GM12878 (cell line): ENCODE measurements at places on chromosomes 6 and 20. TPM values are rescaled to one million over a fixed set of nuclear protein-coding genes. Genes with fewer than 3 reads are reported as not detected.

GRCh38 chr6:27312950-27313271 lies 838 bp upstream of the POM121L2 start:
- H3K27me3 ChIP-seq = no peaks in the 10 kb centered on the region; the same call in 1 of the 2 replicates
- H3K4me3 ChIP-seq = peak overlapping the region; percentile 82; the same call in 1 of the 2 replicates
- 0 out of 2 replicates have a peak, but pooled peaks cover 5% of the 10 kb centered on the region for H3K4me1 ChIP-seq
- no peaks in the 10 kb centered on the region for H3K36me3 ChIP-seq
- no peak for DNase-seq
- no peak overlapping the region for H3K27ac ChIP-seq

DNA sequence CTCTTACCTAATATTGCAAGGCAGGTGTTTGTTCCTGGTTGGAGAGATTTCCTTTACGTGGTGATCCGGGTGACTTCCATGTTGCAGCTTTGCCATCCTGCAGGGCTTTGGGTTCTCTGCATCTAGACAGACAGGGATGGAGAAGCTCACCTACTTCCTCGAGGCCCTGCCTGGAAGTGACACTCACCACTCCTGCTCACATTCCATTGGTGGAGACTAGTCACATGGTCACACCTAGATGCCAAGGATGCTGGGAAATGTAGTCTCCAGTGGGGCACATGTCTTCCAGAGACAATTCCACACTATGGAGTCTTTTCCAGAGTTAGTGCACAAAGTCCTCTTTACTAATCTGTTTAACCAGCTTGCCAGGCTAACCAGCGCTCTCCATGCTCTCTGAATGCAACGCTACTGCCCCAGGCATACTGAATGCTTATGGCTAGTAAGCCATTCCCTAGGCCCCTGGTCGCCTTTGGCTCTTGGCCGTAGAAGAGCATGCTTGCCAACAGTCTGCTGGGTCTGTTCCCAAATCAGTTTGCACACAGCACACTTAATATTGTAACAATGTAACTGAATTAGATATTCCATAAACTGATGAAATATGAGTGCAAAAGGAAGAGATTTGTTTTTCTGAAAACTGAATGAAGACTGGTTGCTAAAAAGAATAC lies 6.7 kb upstream of the KCNK15 start:
- no peak overlapping the region for H3K4me3 ChIP-seq
- H3K27me3 ChIP-seq = no peaks in the 10 kb centered on the region
- no peaks in the 10 kb centered on the region for H3K4me1 ChIP-seq
- no peak overlapping the region for H3K27ac ChIP-seq

DNA sequence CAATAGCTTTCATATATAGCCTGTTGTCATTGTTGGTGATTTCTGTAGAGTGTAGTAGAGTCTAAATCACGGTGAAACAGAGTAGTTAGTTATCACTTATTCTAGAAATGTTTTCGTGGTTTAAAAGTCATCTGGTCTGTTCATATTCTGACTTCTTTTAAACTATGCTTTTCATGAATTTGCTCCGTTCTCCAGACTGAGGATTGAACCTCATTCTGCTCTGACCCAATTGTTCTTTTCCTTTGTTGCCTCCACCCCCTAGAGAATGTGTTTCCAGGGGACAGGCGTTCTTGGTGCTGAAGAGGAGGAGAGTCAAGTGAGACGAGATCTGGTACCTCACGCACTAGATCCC lies 748 bp upstream of the ZNF292 start:
- no peaks in the 10 kb centered on the region for H3K27me3 ChIP-seq
- no peaks in the 10 kb centered on the region for H3K36me3 ChIP-seq
- peaks cover 3% of the 10 kb centered on the region; the same call in 1 of the 2 replicates for H3K4me1 ChIP-seq
- DNase-seq = no peak
- H3K4me3 ChIP-seq = peak overlapping the region; percentile 96

- no peaks in the 10 kb centered on the region for H3K27me3 ChIP-seq
- no peaks in the 10 kb centered on the region; the same call in 1 of the 2 replicates for H3K4me1 ChIP-seq
- no peak for DNase-seq
- H3K27ac ChIP-seq = no peak overlapping the region
These were observed 4.2 kb downstream of the GABRR2 start for GRCh38 chr6:89310929-89311328.

DDX39B gene
- total RNA-seq = 337 and 345 TPM in 2 replicates
